NCI-H524 (cell line): ENCODE measurements at places on chromosomes 2 and 18.

- DNase-seq, result no peak
These were observed 141.7 kb downstream of the OTX1 start for GRCh38 chr2:63192169-63192888.

DNA sequence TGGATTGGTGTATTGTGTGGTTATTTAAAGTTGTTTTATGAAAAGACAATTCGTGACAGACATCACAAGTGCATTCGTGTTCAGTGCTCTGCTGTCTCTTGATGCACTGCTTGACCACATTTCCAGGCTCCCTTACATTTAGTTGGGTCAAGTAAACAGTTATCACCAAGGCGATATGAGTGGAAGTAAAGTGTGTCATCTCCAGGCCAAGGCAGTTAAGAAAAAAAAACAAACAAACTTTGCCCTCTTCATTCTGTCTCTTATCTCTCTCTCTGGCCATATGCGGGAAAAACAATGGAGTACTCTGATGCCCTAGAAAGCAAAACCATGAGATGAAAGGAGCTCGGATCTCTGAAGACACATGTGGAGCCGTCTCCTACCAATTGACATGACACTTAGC, 131.1 kb downstream of the DSEL start:
- no peak for DNase-seq

- no peak for DNase-seq
These were observed 150.0 kb upstream of the GALNT5 start for GRCh38 chr2:157107460-157107859.

DNA sequence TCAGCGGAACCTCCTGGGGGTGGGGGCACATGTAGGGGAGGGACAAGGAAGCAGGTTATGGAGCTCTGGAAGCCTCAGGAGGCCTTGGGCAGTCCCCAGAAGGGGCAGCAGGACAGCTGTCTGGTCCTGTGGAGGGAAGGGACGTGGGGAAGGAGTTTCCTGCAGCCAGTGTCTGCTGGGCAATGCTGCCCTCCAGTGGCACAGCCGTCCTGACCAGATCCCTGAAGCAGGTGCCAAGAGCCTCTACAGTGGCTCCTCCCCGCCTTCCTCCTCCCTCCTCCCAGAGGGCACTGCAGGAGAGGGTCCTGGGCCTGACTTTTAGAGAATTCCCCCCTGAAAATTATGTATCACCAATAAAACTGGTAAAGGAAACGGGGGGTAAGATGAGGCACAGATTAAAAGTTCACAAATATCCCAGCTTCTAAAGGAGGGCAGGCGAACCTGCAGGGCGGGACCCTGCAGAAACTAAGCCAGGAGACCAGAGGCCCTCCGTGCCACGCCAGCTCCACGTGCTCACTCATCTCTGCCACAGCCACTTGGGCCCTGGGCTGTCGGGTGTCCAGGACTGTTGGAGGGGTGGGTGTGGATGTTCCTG, 258.5 kb downstream of the TWIST2 start:
- DNase-seq, result peak; percentile 23

- DNase-seq, result no peak
These were observed 101.6 kb upstream of the ITPRID2 start for GRCh38 chr2:181789827-181790448.

- no peak for DNase-seq
These were observed 114.4 kb upstream of the ACVR1C start for GRCh38 chr2:157743051-157743450.

DNA sequence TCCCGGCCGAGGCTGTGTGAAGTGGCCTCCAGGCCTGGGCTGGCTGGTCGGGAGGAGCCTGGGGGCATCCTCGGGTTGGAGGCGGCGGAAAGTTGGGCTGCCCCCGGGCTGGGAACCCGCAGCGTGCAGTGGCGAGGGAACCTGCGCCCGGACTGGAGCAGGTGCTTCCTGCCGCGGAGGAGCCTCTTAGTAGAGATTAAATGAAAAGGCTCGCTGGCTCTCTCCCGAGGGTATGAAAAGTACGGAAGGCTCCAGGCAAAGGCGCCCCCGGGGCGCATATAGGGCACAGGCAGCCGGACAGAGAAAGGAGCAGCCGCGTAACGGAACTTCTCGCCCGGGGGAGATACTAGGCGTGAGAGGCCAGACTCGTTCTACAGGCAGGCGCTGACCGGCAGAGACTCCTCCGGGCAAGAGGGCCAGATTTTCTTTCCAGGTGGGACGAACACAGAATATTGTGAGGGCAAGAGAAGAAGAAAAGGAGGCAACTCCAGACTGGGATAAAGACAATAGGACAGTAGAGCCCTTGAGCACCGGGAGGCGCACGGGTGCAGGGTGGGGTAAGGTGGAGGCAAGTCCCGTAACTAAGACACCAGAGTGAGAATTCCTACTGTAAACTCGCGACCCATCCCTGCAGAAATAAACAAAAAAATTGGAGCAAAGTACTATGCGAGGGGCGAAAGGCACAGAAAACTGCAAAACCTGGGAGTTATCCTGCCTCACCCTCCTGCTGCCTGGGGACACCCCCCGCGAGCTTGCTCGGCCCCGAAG, 816 bp downstream of the CDH2 start:
- DNase-seq, result peak; percentile 51

- DNase-seq, result no peak
These were observed 206.3 kb upstream of the GYPC start for GRCh38 chr2:126449677-126450076.

GRCh38 chr2:234437642-234438304, 59.1 kb downstream of the ARL4C start:
- DNase-seq, result no peak

- no peak for DNase-seq
These were observed 108.1 kb downstream of the XRCC5 start for GRCh38 chr2:216216951-216217903.

GRCh38 chr2:19711470-19712372, 190.1 kb downstream of the TTC32 start:
- no peak for DNase-seq

DNA sequence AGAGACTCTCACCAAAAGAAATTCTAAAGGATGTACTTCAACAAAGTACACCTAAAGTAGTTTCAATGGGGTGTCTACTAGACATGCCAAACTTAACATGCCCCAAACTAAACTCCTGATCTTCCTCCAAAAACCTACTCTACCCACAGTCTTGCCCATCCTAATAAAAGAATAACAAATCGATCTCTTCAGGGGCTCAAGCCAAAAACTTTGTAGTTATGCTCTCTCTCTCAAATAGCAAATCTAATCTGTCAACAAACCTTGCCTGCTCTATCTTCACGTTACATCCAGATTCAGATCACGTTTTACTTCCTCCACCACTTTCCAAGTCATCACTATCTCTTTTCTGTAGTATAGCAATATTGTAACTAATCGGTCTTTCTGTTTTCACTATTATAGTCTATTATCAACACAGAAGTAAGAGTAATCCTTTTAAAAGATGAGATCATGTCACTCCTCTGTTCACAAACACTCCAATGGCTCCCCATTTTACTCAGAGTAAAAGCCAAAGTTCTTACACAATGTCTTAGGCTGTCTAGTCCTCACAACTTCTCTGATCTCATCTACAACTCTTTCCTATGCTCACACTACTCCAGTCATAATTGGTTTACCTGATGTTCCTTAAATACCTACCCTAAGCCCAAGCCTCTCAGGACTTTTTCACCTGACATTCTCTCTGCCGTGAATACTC, 79.9 kb downstream of the THADA start:
- DNase-seq, result no peak

GRCh38 chr2:230807729-230808128, 57.0 kb upstream of the ITM2C start:
- DNase-seq, result no peak

GRCh38 chr2:100350661-100351185, 28.4 kb upstream of the LONRF2 start:
- no peak for DNase-seq

GRCh38 chr2:27667446-27667845, 3.8 kb downstream of the SLC4A1AP start:
- DNase-seq, result no peak

DNA sequence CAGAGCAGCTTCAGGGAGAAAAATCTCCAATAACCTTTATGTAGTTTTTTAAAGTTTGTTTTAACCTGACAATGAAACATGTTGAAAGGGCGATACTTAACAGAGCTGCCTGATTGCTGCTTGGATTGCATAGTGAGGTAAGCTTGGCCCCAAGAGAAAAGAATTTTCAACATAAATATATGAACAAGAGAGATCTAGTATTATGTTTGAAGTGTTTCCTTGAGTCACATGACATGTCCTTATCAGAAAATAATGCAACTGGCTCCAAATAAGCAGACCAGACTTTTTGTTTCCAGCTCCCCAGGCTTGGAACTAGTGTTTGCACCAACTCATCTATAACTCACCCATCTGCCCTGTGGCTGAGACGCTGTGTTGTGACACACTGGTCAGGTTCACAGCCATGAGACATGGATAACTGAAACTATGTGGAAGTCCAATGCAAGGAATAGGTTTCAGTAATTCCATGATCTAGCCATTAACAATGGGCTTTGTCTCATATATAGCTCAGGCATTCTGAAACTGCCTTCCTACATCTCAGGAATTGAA, 44.7 kb downstream of the ABCB11 start:
- no peak for DNase-seq

GRCh38 chr18:2654928-2655177, 673 bp upstream of the SMCHD1 start:
- DNase-seq, result no peak

- no peak for DNase-seq
These were observed 141.1 kb upstream of the ALPP start for GRCh38 chr2:232237464-232237863.

DNA sequence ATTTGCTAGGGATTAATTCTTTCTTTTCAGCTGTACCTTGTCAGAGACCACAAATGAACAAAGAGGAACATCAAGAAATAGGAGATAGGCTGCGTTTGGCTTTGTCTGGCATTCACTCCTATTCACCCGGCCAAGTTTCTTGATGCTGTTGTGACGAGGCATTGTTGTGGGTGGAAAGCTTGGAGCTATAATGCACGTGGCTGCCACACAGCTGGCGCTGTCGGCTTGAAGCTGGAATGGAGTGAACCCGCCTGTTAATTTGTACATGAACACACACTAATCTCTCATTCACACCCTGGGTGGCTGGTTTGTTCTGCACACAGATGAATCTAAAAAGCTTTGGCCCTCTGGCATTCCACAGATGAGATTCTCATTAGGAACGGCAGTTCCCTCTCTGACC, 274.9 kb upstream of the GYPC start:
- DNase-seq, result peak; percentile 15

DNA sequence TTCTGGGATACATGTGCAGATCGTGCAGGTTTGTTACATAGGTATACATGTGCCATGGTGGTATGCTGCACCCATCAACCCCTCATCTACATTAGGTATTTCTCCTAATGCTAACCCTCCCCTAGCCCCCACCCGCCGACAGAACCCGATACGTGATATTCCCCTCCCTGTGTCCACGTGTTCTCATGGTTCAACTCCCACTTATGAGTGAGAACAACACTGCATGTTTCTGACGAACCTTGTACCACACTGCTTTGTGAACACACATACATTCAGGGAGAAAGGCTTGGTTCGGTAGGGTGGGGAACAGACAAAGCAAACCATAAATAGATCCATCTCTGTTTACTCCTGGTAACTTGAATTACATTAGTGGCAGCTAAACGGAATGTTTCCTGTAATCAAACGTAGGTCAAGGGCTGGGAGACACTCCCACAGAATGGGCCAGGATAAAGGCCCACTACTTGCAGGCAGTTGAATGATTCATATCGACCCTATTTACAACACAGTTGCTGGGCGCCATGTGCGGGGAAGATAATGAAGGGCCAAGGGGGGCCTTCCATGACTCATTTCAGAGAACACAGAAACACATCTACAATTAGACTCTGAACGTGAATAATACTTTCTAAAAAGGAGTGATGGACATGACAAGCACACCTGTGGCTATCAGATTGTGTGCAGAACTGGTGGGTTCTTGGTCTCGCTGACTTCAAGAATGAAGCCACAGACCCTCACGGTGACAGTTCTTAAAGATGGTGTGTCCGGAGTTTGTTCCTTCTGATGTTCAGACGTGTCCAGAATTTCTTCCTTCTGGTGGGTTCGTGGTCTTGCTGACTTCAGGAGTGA, 56.8 kb upstream of the KIDINS220 start:
- no peak for DNase-seq

DNA sequence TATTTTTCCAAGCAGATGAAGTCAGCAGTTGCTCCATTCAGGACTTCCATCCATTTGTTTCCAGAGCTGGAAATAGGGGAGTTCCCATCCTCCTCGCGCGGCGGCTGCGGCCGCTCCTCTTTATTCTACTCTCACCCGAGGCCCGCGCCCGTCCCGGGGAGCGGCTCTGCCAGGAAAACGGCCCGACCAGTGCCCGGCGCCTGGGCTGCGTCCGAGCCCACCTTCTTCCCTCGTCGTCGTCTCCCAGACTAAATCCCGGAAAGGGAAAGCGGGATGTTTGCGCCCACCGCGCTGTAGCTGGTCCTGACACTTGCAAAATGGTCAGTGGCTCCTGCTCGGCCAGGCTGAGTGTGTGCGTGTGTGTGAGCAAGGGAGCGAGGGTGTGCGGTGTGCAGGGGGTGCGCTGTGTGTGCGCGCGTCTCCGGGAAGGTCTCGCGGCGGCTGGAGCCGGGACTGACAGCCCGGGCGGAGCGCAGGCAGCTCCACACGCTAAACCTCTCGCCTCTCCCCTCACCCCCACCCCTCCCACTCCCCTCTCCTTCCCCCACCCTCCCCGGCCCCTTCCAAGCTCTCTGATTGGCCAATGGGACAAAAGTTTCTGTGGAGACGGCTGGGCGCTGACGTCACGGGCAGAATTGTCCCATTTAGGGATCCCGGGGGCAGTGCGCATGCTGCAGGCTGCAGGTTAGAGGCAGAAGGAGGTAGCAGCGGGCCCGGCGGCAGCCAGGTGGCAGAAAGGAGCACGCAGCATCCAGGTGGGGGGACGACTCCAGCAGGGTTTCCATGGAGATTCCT, at the start of gene NOL4:
Gene NOL4, minus strand, starts transcription at position 491 of the 795 bp plus-strand sequence. CDS start 1,660 bp downstream, outside the sequence.
- DNase-seq, result peak; percentile 98

DNA sequence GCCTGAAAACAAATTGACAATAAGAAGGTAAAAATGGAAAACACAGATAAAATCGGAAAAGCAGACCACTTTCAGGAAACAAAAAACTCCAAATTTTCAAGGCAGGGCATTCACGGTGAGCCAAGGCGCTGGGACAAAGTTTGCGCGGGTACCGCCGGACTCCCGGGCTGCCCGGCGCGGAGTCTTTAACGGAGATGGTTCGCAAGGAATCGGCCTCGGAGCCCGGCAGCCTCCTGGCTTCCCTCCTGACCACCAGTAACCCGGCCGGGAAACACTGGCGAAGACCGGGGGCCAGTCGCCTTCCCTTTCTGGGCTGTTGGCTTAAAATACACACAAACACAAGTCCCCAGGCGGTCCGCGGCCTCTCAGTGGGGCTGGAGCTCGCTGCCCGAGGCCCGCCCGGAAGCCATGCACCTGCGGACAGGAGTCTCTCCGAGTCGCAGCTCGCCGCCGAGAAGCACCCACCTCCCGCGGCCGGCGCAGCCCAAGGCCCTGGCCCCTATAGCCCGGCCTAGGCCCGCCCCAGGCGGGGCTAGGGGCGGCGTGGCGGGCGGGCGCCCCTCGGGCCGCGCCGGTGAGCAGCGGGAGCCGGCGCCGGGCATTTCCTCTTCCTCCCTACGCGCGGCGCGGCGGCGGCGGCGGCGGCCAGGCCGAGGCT, 622 bp upstream of the KCMF1 start:
- no peak for DNase-seq

- DNase-seq, result peak; percentile 78
These were observed 9.2 kb downstream of the HS6ST1 start for GRCh38 chr2:128309280-128310093.
